ENCODE measurements at places on chromosomes 13 and 19.

GRCh38 chr13:46831588-46832194, 34.7 kb upstream of the ESD start:
- DNase-seq, result peak; percentile 37

GRCh38 chr19:8371011-8371804, 7.3 kb downstream of the ANGPTL4 start:
- DNase-seq, result no peak

GRCh38 chr13:80605011-80605410, 264.1 kb upstream of the SPRY2 start:
- DNase-seq, result no peak

DNA sequence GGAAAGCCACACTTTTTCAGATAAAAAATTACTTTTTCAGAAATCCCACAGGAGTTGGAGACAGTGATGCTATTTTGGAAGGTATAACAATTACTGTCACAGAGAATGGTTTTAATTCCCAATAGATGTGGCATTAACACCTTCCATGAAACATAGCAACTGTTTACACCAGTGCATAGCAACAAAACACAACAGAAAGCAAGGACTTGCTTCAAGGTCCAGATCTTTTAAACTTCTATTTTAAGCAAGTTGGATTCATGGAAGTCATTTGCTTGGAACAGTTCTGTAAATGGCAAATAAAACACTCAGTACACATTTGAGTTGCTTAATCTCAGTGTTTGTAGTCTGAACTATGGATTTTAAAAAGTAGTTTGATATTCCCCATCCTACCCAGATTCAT, 385.9 kb upstream of the SPRY2 start:
- no peak for DNase-seq

GRCh38 chr13:111561091-111561781, 240.8 kb downstream of the TEX29 start:
- DNase-seq, result no peak

DNA sequence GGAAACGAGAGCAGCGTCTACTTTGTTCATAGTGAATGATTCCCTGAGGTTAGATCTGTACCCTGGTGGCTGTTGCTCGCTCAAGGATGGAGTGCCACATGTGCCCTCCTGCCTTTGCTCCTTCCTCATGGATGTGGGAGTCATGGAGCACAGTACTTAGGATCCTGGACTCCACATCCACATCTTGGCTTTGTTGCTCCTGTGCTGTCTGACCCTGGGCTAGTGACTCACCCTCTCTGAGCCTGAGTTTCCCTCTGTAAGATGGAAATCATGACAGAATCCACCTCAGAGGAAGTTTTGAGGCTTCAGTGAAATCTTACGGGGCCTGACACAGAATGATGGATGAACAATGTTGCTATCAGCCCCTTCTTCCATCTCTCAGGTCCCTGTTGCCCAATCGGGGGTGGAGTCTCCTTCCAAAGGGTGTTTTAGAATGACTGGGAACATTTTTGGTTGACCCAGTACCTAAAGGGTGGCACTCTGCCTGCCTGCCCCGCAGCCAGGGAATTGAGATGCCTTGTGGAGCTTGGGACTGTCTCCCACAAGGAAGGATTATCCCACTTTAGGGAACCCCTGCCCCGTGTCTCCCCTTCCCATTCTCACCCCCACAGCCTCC, 9.8 kb upstream of the TIMM50 start:
- no peak for DNase-seq

DNA sequence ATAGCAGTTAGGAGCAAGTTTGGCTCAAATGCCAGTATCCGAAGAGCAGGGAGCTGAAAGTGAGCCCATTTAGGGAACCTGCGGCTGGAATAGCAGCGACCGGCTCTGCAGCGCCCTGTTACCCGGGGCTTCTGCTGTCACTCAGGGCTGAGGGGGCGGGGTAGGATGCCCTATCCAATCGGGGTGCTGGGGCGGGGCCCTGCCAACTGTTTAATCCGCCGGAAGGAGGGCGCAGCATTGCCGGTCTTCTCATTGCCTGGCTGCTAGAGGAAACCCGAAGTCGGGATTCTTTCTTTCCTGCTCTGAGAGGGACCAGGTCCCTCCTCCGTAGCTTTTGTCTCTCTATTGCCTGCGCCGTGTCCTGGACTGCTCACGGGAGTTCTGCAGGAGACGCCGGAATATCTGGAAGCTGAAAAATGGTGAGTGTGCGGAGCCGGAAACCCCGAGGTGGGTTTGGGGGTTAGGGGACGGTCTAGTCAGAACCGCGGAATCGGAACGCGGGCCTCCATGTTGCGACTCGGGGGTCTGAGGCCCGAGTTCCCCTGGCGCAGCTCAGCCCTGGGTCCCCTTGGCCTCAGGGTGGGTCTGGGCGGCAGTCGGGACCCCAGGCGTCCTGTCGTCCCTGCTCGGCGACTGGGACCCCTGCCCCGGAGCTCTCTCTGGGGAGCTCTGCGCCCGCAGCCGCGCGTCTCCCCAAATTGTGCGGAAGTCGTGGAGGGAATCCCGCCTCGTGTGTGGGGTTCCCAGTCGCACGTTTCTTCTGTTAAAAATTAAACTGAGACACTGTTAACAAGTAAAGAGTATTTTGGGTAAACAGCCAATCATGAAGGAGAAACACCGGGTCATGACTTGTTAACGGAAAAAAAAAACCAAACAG, 22.8 kb downstream of the ZNF763 start:
- DNase-seq, result peak; percentile 96

GRCh38 chr13:86725105-86725504, 925.9 kb upstream of the SLITRK6 start:
- DNase-seq, result no peak

- DNase-seq, result no peak
Measured at GRCh38 chr19:38989066-38989605, 13.6 kb upstream of the FBXO17 start.

- no peak for DNase-seq
Measured at GRCh38 chr13:80196756-80197155, 144.2 kb downstream of the SPRY2 start.

- DNase-seq, result no peak
Measured at GRCh38 chr13:36214163-36214921, at the start of gene SOHLH2. TSS of gene SOHLH2 (minus strand) at chr13:36214556. CDS start at chr13:36214526, 30 bp downstream.

- no peak for DNase-seq
Measured at GRCh38 chr13:43129066-43129465, 105.7 kb downstream of the DNAJC15 start.

GRCh38 chr19:47398707-47399597, 20.4 kb downstream of the MEIS3 start:
- no peak for DNase-seq

GRCh38 chr13:25196971-25197370, 24.9 kb upstream of the AMER2 start:
- DNase-seq, result no peak

- DNase-seq, result no peak
Measured at GRCh38 chr19:33391631-33392249, 18.2 kb downstream of the CEBPG start.

DNA sequence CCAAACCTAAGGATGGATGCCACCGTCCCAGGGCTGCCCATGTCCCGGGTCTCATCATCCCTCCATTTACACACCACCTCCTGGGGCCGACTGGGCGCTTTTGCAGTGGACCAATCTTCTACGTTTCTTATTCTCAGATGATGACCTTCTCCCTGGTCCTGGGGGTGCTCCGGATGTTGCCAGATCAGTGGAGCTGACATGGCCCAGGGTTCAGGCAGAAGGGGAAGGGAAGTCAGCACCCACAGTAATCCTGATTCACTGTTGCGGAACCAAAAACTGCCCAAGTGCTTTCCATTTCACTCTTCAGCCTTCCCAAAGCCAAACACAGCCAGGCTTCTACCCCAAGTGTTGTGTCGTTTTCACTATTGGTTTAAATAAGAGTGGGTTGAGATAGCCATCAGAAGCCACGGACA, 29.8 kb downstream of the RAB20 start:
- DNase-seq, result no peak

- no peak for DNase-seq
Measured at GRCh38 chr13:30667014-30667413, 49.3 kb downstream of the USPL1 start.
